ENCODE measurements at places on chromosomes 11 and 22.
A peak's percentile ranks its signal among the peaks of the same experiment; 100 is the strongest.

DNA sequence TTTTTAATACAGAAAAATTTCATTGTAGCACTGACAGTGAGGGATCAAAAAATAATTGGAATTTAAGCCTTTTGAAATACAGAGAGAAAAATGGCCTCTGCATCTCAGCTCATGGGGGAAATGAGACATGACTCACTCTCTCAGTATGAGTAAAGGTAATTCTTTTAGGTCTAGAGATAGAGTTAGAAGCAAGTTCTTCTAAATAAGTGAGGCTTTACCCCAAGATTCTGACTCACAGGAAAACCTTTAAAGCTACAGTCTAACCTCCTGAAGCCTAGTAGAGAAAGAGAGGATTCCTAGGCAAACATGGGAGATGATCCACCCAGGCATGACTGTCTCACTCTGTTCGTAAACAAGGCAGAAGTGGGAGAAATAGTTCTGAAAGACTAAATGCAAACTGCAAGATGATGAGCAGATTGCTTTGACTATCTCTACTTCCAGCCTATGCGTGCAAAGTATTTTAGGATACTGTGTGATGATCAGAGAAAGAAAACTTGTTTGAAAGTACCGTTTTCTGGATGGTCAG, 1003.3 kb upstream of the CCDC90B start:
- DNase-seq = no peak

DNA sequence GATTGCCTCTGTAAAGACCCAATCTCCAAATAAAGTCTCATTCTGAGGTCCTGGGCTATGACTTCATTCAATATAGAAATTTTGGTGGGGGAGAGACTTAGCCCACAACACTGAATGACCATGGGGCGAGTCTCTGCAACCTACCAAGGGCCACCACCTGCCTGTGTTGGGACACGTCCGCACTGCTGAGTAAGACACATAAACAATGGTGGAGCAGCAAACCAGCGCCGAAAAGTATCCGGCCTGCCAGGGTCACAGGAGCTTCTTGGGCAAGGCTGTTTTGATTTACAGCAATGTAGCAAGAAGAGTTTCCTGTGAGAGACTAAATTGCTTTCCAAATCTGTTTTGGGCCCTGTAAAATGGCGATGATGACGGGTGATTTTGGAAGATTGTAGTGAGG, 122.3 kb downstream of the SHANK2 start:
- DNase-seq = no peak

DNA sequence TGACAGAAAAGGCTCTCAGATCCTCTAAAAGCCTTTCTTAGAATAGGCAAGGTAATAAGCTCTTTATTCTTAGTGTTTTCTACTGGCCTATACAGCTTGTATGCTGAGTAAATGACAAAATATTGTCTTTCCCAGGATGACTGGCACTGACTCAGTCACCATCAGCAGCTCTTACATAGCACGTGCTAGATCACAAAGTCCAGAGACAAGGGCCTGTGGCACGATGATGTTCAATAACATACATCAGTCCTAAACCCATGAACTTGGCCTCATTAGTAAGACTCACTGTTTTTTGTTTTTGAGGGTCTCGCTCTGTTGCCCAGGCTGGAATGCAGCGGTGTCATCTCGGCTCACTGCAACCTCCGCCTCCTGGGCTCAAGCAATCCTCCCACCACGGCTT, 42.7 kb downstream of the CELF1 start:
- DNase-seq = no peak

GRCh38 chr11:57213342-57214097, 23.5 kb downstream of the APLNR start:
- no peak for DNase-seq

DNA sequence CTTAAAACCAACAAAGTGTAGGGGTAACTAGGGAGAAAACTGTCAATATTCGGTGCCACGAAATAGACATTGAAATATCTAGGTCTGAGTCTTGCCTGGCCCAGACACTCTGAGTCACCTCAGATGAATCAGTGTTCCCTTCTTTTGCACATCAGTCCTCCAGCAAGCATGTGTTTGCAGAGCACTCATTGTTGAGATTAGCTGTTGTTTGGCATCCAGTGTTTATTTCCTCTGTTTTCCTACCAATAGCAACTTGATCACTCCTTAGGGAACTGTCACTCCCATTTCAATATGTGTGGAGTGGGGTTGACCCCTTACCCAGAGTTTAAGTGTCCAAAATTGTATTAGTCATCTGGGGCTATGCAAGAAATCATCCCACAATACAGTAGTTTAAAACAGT, 4.7 kb upstream of the ASCC2 start:
- DNase-seq = no peak

DNA sequence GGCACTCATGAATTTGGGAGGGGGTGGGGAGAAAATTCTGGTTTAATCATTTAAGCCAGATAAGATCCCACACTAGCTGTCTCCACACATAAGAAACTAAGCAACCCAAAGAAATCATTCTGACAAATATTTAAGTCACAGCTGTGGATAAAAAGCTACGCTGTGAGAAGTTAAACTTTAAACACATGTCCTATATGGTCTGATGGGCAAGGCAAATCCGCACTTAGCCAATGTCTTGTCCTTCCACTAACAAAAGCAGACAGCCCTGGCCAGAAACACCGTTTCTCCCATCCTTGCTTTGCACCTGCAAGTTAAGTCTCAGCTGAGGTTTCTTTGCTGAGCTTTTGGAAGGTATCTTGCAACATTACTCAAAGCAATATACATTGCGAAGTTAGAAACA, 68.0 kb downstream of the ETS1 start:
- no peak for DNase-seq

DNA sequence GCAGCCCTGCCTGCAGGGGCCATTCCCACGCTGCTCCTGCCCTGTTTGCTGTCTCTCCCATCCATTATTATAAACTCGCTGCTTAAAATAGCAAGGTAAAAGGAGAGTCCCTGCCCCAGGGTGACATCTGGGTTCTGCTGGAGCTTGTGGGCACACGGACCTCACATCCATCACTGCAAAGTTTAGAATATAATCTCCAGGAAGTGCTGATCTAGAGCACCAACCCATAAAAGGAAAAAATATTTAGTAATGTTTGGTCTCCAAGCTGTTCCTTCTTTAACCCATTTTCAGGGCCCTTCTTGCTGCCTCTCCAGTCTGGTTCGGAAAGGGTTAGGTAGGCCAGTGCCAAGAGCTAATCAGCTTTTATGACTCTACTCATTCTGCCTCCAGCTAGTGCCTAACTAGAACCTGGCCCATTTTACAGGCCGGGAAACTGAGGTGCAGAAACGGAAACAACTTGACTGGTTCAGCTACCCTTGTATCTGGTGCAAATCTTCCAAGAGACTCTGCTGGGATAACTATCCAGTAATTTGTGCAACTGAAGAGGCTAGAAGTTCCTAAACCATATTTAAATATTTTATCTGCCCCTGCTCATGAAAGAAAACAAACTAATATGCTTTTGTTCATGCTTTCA, 37.5 kb downstream of the IRAG1 start:
- no peak for DNase-seq

DNA sequence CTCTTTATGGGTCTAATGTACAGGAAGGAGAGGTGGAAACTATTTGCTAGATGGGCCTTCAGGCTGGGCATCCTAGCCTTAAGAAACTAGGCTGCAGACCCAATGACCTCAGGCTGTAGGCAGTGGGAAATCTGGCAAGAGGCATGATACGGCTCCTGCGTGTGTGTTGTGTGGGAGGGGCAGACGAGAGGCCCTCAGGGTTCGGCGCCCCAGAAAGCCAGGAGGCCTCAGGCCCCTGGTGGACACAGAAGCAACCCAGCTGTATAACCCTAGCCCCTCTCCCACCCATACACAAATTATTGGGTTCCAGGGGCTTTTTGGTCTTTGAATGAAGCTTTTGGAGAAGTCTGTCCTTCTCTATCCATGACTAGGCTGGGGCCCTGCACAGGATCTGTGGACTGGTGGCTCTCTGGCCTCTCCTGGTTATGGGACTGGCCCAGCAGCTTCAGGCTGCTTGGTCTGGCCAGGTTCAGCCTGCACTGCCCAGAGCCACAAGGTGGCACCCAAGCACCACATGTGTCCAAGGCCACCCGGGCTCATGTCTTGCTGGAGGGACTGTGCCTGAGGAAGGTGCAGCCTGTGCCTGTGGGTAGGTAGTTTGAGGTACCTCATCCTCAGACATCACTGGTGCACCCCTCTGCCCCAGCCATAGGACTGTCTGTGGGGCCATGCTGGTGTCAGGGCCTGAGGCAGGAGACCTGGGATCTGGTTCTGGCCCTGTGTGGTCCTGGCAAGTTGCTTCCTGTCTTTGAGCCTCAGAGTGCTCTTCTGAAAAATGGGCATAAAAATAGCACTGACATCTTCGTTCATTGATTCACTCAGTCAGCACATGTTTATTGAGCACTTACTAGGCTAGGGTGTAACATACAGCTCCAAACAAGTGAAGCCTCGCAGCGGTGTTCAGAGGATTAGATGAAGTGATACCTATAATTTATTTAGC, 87.5 kb downstream of the RRM1 start:
- DNase-seq = no peak

DNA sequence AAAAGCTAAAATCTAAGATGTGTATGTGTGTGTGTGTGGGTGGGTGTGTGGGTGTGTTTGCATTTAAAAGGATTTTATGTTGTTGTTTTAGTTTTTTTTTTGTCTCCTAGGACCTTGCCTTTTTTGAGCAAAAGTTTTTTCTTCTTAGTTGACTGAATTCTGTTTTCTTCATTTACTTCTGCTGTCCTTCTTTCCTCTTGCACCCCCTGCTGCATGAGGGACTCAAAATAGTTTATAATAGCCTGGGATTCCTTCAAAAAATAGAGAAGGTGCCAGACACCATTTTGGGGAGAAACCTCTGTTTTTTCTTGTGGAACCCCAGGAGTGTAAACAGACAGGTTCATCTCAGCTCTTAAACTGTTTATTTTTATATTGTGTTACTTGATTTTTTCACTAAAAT, 817.7 kb downstream of the TBC1D22A start:
- no peak for DNase-seq

DNA sequence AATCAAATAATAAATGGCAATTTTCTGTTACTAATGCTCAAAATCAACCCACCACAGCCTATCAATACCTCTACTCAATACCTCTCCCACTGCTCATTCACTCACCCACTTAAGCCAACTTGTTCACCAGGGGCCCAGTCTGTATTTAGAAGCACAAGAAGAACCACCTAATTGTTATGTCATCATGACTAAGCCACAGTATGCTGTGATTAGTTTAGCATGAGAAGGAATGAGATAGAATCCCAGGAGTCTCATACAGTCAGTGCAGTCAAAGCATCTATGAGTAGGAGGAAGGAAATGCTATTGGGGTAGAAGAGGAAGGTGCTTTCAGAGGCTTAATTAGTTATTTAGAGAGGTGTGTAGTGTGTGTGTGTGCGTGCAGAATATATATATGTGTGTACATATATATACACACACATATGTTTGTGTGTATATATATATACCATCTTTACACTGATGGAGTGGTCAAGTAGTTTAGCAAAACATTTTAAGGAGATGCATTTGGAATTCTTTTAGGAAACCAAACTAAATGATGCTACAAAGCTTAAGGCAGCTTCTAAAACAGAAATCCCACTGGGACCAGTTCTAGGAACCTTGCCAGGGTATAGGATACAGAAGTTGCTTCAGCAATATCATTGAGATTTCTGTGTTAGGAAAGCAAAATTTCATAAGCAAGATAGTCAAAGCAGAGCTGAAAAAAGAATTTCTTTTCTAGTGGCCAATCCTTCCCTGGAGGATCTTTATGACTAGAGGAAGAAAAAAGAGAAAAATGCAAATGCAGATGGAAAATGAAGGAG, 27.5 kb downstream of the KCNA4 start:
- DNase-seq = no peak

DNA sequence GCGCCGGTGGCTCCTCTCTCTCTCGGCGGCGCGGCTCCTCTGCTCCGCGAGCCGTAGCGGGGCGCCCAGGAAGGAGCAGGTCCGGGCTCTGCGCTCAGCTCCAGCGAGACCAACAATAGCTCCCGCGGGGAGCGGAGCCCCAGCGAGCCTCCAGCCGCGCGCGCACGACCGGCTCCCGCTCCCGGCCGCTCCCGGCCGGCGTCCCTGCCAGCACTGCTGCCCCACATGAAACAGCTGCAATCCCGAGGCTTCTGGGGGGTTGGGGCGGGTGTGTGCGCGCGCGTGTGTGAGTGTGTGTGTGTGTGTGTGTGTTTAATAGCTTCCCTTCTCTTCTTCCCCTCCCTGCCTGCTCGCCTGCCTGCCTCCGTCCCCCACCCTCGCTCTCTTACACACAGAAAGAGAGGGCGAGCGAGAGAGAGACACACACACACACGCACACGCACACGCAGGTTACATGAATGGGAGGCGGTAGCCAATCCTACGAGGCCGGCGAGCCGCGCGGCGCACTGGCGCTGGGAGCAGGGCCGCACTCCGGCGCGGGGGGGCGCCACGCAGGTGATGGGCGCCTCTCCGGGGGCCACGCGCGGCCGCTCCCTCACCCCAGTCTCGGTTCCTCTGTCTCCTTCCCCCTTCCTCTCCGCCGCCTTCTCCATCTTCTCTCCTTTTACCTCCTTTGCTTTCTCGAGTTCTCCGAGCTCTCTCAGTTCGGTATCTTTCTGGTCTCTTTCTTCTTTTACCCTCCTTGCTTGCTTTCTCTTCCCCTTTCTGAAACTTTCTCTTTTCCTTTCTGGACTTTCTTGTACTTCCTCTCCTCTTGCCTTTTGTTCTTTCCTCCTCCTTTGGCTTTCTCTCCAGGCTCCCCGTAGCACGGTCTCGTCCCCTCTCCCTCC, at the start of gene TENM4:
TENM4 (minus strand) TSS at position 460 of the 890 bp plus-strand sequence. CDS start 371,086 bp downstream, outside the sequence.
- DNase-seq = peak; percentile 46

GRCh38 chr11:61951484-61952135, 1.5 kb downstream of the BEST1 start:
- no peak for DNase-seq

GRCh38 chr11:86116386-86116726, 47.5 kb upstream of the PICALM start:
- no peak for DNase-seq

DNA sequence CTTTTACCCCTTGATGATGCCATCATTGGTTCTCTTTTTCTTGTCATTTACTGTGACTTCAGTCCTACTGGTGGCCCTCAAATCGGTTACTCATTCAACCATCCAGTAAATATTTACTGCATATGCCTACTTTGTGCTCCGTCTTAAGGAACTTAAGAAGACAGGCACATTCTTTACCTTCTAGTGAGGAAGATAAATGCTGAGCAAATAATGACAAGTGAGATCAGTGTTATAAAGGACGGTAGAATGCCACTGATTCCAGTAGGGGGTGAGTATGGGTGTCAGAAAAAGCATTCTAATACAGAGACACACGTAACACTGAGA, 1.6 kb downstream of the ANKRD42 start:
- DNase-seq = no peak

GRCh38 chr11:121508449-121508848, 55.7 kb upstream of the SORL1-AS1 start:
- DNase-seq = no peak

- DNase-seq = no peak
Observed at GRCh38 chr11:19832086-19832750, 119.6 kb downstream of the NAV2 start.

DNA sequence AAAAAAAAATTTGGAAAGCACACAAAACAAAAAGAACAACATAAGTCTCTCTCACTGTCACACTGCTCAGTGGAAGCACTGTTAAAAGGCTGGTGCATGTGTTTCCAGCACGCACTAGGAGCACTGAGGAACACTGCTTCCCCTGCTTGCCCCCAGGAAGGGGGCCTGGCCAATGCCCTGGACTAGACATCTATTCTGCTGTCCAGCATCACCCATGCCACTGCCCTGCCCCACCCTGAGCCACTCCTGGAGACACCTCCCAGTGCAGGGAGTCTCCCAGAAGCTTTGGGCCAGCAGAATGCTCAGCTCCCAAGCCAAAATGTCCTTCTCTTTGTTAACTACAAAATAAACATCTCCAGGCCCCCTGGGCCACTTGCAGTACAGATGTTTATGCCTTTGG, 49.7 kb upstream of the EMID1 start:
- DNase-seq = no peak

- no peak for DNase-seq
Observed at GRCh38 chr22:45481661-45482060, 21.0 kb upstream of the FBLN1 start.
